Activated T-cell treated with anti-CD3 and anti-CD28 coated beads, Interleukin-2, amount 50 U/mL, for 72 hours (primary cell): ENCODE measurements at places on chromosomes 3 and 15.

DNA sequence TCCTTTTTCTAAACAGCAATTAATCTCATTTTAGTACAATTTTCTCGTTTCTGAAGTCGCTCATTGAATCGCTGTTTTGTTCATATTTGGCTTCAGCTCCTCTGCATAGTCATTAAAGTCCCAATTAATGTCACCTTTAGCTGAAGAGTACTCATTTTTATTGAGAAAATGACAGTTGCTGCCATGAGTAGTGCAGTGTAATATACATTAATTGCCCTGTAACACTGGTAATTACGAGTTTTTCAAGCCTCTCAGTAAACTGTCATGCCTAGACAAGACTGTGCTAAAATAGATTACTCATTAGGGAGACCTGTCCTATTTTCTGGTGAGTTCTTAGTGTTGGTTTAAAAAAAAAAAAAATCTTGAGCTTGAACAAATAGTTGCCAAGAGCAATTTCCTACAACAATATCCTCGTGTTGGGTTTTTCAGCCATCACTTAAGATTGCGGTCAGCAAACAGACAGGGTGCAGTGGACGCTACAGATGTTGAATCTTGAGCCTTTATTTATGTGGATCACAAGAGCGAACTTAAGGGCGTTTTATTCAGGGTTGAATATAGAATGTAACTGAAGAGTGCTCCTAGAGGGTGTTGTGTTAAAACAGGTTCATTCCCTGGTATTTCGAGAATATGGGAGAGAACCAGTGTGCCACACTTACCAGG, 176.0 kb downstream of the CDIN1 start:
- DNase-seq: no peak

DNA sequence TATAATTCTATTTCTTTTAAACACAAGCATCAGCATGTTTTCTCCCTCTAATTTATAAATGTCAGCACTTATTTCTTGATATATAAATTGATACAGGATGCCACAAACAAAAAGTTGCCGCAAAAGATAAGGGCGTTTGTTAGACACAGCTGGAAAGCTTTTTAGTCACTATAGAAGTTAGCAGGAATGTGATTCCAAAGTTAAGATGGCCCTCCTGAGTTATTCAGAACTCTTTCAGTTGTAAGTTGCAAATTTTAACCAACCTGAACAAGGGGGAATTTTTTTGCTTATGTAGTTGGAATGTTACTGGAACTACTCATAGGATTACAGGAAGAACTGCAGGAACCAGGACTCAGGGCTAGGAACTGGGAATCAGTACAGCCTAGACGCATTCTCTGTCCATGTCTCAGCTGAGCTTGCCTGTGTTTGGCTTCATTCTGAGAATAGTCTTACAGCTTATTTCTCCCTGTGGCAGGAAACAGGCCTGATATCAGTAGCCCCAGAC, 166.3 kb downstream of the VGLL4 start:
- no peak for DNase-seq

DNA sequence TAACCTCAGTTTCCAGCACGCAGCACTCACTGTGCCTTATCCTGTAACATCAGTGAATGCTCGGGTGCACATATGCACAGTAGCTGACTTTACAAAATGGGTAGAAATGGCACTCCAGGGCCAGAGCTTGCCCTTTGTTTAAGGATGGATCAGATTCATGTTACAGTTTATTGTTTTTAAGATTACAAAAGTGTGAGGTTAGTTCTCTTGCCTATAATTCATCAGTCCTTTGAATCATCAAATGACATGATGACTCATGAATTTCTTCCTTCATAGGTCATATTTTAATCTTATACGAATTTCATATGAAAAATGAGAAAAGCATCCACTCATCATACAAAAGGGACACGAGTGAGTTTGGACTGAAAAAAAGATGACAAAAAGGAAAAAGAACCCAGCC, 545.3 kb downstream of the GBE1 start:
- DNase-seq: no peak

GRCh38 chr3:63642488-63642887, 10.0 kb upstream of the SNTN start:
- no peak for DNase-seq

DNA sequence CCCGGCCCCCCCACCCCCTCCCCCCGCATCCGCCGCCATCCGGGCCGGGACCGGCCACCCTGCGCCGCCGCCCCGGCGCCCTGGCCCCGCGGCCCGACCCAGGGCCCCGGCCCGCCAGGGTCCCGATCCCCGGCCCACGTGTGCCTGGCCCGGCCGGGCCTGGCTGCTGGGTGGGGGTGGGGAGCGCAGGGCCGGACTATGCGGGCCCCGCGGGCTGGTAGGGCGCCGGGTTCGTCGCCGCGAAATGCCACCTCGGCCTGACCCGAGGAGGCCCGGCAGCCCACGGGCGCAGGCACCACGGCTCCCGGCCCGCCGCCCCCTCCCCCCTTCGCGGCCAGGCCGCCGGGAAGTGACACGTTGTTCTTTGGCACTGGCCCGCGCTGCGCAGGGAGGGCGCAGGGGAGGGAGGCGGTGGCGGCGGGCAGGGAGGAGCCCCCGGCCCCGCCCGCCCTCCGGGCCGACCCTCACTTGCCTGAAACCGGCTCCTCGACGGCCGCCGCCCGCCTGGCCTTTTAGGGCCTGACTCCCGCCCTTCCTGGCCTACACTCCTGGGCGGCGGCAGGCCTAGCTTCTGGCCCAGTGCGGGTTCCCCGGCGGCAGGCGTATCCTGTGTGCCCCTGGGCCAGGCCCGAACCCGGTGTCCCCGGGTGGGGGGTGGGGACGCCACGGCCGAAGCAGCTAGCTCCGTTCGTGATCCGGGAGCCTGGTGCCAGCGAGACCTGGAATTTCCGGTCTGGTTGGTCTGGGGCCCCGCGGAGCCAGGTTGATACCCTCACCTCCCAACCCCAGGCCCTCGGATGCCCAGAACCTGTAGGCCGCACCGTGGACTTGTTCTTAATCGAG, 515 bp downstream of the EIF4G1 start:
- peak; percentile 64 for DNase-seq

DNA sequence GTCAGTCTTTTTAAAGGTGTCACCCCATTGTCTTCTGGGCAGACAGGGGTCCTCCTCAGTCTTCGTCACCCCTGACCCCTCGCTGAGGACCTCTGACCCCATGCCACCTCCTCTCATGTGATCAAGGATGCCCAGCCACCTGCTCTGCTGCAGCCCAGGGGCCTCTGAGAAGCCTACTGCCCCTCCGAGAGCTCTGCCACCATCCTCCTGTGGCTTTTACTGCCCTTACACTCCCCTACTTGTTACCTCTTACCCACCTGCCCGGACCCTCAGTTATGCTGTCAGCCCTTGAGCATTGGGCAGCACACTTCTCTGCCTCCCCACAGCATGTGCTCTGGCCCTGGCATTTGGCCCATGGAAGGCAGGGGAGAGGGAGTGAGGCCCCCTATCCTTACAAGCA, 123.2 kb downstream of the LRRK1 start:
- no peak for DNase-seq

- DNase-seq: no peak
Observed at GRCh38 chr3:61530355-61530754, 31.0 kb upstream of the PTPRG start.

DNA sequence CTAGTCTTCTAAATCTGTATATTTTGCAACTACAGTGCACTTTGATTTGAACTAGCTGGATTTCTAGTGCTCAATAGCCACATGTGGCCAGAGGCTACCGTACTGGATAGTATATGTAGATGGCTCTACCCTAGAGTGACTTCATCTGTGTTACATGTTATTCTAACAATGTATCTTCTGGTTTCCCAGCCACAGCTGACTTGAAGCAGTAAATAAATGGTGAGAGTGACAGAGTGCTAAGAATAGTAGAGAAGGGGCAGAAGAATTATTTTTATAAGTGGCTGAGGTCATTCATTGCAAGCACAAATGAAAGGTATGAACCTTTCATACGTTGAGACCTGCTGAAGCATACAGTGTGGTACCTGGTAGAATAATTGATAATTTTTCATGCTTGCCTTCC, 30.9 kb downstream of the KAT2B start:
- no peak for DNase-seq

- DNase-seq: no peak
Observed at GRCh38 chr15:31409171-31409570, 82.5 kb downstream of the KLF13 start.

GRCh38 chr3:49236226-49236625, 40.8 kb downstream of the C3orf62 start:
- DNase-seq: no peak
